Cardiac septum (tissue), 1 donor: ENCODE measurements at places on chromosomes 12 and 14. TPM values are rescaled to one million over a fixed set of nuclear protein-coding genes. Genes with fewer than 3 reads are reported as not detected.

TSHR gene
- not detected for total RNA-seq

NKX2-1 gene
- not detected for total RNA-seq

SLCO1B3 gene
- not detected for total RNA-seq

COL2A1 gene
- 0.13 TPM for total RNA-seq

EFS gene
- total RNA-seq: 3.7 TPM

AQP6 gene
- not detected for total RNA-seq
